Activated CD8-positive, alpha-beta memory T cell treated with anti-CD3 and anti-CD28 coated beads for 4 hours (primary cell): ENCODE measurements at places on chromosomes 12 and 14.

GRCh38 chr14:78605025-78605762, 435.0 kb downstream of the NRXN3 start:
- no peak for DNase-seq

DNA sequence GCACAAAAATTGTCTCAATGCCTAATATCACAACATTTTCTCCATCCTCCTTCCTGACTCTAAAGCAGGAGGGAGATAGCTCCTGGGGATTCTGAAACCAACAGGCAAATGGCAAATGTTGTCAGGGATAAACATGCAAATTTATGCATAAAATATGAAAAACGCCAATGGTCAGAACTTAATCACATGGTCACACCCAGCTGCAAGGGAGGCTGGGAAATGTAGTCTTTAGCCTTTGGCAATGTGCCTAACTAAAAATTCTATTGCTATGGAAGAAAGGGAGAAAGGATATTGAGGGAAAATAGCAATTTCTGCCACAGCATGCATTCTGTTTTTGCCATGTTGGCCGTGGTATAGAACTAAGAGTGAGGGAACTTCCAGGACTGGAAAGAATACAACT, 11.7 kb upstream of the OASL start:
- no peak for DNase-seq

DNA sequence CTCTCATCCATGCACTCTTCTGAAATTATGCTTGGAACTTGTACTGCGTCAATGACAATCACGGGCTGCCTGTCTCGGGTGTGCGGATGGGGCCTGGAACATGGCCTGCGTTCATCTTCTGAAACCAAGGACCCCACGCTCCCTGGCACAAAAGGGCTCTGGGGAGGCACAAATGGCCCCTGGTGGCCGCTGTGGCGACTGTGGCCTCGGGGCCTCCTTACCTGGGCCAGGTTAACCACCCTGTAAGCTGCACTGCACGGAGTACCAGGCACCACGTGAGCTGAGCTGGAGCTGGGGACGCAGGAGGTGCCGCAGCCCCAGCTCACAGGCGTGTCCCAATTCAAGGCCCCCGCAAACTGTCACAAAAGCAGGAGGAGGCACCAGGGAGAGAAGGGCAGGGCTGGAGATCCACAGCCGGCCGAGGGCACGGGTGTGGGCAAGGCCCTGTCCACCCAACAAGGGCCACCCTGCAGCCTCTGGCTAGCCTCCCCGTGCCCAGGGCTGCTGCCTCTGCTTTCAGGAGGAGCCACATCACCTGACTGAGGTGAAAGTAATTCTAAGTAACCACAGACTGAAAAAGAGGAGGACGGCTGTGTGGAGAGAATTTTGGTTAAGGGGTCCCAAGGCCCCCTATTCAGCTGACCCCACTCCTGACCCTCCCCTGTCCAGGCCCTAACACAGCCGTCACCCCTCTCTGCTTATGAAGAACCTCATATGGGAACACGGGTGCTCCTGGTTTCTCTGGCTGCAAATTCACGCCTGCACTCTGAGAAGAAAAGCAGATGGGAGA, 61.1 kb upstream of the GALNT9 start:
- no peak for DNase-seq

DNA sequence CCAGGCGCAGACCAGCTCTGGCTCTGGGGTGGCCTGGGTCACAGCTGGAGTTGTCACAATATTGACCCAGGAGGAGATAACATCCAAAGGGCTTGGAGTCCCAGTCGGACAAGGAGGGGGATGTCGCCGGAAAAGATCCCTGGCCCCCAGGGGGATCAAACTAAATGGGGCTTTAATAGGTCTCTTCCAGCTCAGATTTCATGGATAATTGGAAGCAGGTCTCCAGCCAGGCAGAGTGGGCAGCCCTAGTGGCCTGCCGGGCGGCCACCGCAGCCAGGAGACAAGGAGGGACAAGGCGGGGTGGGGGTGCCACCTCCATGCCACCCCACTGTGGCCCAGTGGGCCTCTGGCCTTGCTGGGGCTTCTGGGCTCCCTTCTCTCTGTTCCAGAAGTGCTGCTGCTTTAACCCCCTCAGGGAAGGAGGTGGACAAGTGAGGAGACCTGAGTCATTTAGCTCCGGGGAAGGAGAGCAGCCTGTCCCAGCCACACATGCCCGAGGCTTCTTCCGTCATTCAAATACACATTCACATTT, 23.1 kb upstream of the PGF start:
- DNase-seq, result no peak

- DNase-seq, result no peak
Measured at GRCh38 chr14:99467336-99468078, 13.2 kb downstream of the SETD3 start.

- no peak for DNase-seq
Measured at GRCh38 chr12:16719713-16720416, 113.9 kb upstream of the LMO3 start.

DNA sequence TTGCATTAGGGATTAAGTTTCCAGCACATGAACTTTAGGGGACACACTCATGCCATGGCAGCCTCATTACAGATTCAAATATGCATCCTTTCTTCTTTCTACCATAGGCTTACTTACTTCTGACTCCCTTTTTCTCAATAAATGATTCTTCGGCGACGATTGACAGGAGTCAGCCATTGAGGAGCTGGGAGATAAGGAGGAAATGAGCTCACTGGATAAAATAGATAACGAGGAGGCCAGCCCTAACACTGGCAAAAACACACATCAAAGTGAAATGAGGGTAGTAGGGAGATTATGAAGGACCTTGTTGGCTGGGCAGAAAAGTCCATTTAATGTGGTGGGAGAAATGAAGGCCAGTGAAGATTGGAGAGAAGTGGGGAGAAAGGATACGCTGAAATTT, 172.2 kb downstream of the SLC41A2 start:
- no peak for DNase-seq

GRCh38 chr12:3646561-3647241, 106.2 kb downstream of the CRACR2A start:
- DNase-seq, result no peak

- DNase-seq, result no peak
Measured at GRCh38 chr14:104792101-104792884, 3.3 kb downstream of the AKT1 start.

- DNase-seq, result no peak
Measured at GRCh38 chr12:67595365-67595764, 53.2 kb upstream of the DYRK2 start.

GRCh38 chr14:88129306-88130056, 124.5 kb downstream of the GPR65 start:
- DNase-seq, result no peak

DNA sequence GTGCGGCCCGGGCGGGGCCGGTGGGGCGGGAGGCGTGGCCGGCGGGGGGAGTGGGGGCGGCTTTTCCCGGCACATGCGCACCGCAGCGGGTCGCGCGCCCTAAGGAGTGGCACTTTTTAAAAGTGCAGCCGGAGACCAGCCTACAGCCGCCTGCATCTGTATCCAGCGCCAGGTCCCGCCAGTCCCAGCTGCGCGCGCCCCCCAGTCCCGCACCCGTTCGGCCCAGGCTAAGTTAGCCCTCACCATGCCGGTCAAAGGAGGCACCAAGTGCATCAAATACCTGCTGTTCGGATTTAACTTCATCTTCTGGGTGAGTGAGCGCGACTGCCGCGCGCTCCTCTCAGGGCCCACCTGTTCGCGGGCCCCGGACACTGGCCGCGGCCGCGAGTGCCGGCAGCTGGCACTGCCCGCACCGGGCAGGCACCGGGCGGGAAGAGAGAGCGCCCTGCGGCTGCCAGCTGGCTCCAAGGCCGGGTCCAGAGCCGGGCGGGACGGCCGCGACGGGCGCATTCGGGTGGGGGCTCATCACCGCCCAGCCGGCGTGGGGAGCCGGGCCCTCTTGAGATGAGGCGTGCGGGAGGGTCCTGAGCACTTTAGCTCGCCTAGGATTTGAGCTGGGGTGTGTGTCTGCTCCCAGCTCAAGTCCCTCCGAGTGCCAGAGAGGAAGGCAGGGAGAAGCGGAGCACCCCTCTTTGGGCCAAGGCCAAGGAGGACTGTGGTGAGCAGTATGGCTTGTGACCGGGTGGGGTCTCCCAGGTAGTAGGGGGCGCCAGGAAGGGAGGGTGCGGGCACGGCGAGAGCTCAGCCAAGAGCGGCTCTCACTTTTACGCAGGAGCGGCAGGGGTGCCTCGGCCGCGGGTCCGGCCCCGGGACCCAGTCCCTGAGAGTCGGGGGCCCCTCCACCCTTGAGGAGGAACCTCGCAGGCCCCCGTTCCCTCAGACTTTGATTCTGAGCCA, at the start of gene CD9:
Gene CD9, plus strand, starts transcription at position 145 of the 957 bp plus-strand sequence. Its CDS starts 100 bp downstream, at position 245.
- DNase-seq, result peak; percentile 13

GRCh38 chr12:108112832-108113556, 16.1 kb upstream of the WSCD2 start:
- DNase-seq, result no peak

- DNase-seq, result peak; percentile 51
Measured at GRCh38 chr14:21087294-21088091, 11.0 kb downstream of the ZNF219 start.

GRCh38 chr12:128802756-128803155, 21.0 kb downstream of the SLC15A4 start:
- no peak for DNase-seq

DNA sequence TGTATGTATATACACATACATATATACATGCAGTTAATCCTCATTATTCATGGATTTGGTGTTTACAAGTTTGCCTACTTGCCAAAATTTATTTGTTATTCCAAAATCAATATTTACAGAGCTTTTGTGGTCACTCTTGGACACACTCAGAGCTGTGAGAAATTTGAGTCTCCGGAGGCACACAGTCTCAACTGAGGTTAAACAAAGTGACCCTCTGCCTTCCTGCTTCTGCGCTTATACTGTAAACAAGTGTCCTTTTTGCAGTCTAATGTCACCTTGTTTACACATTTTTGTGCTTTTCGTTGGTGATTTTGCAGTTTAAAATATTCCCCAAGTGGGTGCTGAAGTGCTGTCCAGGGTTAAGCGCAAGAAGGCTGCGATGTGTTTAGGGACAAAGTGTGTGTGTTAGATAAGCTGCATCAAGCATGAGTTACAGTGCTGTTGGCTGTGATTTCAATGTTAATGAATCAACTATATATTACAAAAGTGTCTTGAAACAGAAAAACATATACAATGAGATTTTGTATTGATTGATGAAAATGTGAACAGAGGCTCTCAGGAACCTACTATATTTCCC, 13.1 kb upstream of the LTA4H start:
- DNase-seq, result no peak

- DNase-seq, result peak; percentile 31
Measured at GRCh38 chr12:106282457-106283097, 20.0 kb upstream of the TCP11L2 start.

- DNase-seq, result no peak
Measured at GRCh38 chr12:62714774-62715721, 219.9 kb downstream of the PPM1H start.

- no peak for DNase-seq
Measured at GRCh38 chr14:32826404-32827082, 112.1 kb upstream of the NPAS3 start.

- DNase-seq, result no peak
Measured at GRCh38 chr14:76329951-76330350, 46.0 kb upstream of the ESRRB start.

DNA sequence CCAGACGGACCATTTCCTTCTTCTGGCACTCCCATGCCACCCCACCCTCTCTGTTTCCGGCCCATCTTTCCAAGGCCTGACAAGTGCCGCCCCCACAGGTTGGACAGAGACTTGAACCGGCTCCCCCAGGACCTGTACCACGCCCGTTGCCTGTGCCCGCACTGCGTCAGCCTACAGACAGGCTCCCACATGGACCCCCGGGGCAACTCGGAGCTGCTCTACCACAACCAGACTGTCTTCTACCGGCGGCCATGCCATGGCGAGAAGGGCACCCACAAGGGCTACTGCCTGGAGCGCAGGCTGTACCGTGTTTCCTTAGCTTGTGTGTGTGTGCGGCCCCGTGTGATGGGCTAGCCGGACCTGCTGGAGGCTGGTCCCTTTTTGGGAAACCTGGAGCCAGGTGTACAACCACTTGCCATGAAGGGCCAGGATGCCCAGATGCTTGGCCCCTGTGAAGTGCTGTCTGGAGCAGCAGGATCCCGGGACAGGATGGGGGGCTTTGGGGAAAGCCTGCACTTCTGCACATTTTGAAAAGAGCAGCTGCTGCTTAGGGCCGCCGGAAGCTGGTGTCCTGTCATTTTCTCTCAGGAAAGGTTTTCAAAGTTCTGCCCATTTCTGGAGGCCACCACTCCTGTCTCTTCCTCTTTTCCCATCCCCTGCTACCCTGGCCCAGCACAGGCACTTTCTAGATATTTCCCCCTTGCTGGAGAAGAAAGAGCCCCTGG, 1.2 kb upstream of the CMTM5 start:
- no peak for DNase-seq

GRCh38 chr12:14367040-14367661, 1.7 kb downstream of the ATF7IP start:
- DNase-seq, result no peak

- DNase-seq, result no peak
Measured at GRCh38 chr12:101920906-101921305, 43.5 kb downstream of the DRAM1 start.

GRCh38 chr12:123936956-123937706, 35.5 kb downstream of the CCDC92 start:
- no peak for DNase-seq

DNA sequence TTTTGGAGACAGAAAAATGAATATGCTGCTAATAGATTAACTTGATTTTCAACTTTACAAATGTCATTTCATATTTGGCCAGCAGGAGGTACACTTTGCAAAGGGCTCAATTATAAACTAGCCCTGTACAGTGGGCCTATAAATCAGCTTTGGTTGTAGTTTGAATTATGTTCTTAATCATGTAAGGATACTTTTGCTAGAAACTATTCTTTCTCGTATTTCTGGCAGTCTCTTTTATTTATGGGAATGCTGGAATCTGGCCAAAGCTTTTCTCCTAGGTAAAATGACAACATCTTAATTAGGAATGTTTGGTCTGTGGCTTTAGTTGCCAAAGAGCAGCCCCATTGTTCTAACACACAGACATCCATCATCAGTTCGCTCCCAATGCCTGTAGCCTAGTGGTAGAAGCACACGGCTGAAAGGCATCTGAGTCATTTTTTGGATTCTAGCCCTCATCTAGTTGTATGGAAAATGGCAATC, 1322.3 kb upstream of the SEL1L start:
- no peak for DNase-seq

- no peak for DNase-seq
Measured at GRCh38 chr12:107449891-107450290, 235.7 kb upstream of the PWP1 start.

DNA sequence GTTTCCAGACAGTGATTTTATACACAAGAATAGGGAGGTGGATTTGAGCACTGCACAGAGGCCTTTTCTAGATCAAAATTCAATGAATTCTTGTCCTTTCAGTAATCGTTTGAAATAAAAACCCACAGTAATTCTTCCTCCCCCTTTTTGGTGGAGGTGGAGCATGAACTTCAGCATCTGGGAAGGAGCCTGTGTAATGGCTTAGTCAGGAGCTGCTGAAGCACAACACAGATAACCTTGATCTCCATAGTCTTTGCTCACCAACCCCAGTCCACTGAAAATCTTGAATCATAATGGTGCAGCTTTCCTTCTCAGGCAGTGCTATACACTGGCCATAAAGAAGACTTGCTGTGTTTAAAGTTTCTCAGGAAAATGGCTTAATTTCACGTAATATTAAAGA, 6.4 kb upstream of the TBPL2 start:
- DNase-seq, result no peak

- DNase-seq, result no peak
Measured at GRCh38 chr12:19922717-19923116, 445.6 kb upstream of the PDE3A start.
